ENCODE measurements at places on chromosomes 2 and 18.

- DNase-seq, result no peak
Measured at GRCh38 chr2:77608510-77608909, 86.3 kb upstream of the LRRTM4 start.

DNA sequence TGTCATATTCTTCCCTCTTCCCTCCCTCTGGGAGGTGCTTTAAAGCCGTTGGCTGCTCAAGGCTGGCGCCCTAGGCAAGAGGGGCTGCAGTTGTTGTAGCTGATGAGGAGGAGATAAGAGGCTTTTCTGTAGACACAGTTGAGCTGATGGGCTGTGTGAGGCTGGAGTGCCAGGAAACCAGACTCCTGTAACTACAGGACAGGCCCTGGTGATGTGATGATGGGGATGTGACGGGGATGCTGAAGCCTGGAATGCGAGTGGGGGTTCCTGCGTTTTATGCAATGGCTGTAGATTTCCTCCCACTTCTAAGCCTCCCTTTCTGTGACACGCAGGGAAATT, 5.7 kb upstream of the EFR3B start:
- DNase-seq, result peak; percentile 75

DNA sequence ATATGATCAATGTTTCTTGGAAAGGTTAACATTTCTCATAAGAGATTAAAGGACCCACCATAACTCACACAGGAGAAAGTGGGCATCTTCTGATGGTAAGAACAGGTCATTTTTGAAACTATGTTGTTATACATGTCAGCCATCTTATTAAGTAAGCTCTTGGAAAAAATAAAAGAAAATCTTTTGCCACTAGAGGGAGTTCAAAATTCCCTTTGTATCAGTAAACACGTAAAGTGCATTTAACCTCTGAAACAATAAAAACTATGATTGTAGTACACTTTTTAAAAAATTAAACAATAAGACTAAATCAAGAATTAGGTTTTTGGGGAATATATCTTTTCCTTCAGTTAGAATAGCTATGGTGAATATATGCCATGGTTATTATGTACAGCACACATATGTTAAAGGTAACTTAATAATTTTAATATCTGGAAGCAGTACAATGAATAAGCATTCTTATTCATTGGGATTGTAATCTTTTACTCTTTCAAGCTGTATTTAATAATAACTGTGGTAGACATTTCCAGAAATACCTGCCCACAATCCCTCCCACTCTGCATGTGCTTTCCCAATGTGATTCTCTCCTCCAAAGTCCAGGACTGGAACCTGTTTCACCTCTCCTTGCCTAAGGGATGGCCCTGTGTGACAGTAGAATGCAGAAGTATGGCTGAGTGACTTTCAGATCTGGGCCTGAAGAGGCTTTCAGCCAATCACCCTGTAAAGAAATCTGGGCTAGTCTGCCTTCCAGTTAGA, 64.2 kb downstream of the RBMS1 start:
- DNase-seq, result no peak

GRCh38 chr2:41853427-41854191, 194.2 kb upstream of the PKDCC start:
- peak; percentile 26 for DNase-seq

GRCh38 chr18:79275461-79275860, 120.3 kb upstream of the NFATC1 start:
- DNase-seq, result no peak

GRCh38 chr2:239600001-239600593, 199.3 kb upstream of the HDAC4 start:
- DNase-seq, result no peak
